Anterior cingulate cortex (tissue), 58 donors: ENCODE measurements at places on chromosomes 4 and X.

GRCh38 chrX:115690511-115691216 is 129.7 kb downstream of the PLS3 start:
- no peak for DNase-seq

DNA sequence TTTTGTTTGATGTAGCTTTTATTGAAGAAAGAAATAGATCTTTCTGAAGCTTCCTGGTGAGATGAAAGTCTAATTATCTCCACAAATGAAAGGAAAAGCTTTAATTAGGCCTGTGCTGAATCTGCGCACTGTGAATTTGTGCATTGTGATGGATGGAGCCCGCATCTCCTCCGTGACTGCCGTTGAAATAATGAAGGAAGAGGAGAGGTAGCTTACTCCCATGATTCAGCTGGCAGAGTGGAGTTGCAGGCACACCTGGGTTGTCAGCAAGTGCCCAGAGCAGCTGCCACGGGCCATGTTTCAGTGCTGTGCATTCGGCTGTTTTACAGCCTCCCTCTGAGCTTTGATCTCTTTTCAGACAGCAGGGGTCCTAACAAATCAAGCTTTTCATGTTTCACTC is 735.3 kb upstream of the TENM3 start:
- no peak for DNase-seq

GRCh38 chrX:24055043-24055356 is 244 bp downstream of the EIF2S3 start:
- DNase-seq: no peak

DNA sequence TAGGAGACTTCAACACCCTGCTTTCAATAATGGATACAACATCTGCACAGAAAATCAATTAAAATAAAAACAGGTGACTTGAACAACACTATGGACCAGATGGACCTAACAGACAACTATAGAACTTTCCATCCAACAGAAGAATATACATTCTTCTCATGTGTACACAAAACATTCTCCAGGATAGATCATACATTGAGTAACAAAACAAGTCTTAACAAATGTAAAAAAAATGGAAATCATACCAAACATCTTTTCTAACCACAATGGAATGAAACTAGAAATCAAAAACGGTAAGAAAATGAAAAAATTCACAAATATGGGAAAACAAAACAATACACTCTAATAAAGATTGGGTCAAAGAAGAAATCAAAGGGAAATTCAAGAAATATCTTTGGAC is 24.7 kb downstream of the CYP2U1 start:
- no peak for DNase-seq

- DNase-seq: no peak
Measured at GRCh38 chr4:100869276-100869675, 351.5 kb upstream of the EMCN start.

GRCh38 chr4:168923526-168924194 is 86.4 kb downstream of the CBR4 start:
- peak; percentile 61 for DNase-seq

DNA sequence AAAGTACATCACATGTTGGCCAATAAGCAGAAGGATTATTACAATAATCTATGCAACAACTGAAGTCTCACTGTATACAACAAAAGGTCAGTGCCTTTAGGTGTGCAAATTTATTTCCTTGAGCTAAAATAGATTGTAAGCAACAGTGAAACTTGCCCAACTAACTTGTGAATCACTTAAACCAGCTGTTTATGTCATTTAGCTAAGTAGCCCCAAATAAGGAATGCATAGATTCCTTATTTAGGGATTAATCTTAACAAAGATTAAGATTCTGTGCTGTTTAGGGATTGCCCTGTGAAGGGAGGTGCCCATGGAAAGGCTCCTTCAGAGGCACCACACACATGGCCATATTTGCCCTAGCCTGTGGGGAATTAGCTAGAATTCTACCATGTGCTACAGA is 168.6 kb downstream of the MAML3 start:
- DNase-seq: no peak

DNA sequence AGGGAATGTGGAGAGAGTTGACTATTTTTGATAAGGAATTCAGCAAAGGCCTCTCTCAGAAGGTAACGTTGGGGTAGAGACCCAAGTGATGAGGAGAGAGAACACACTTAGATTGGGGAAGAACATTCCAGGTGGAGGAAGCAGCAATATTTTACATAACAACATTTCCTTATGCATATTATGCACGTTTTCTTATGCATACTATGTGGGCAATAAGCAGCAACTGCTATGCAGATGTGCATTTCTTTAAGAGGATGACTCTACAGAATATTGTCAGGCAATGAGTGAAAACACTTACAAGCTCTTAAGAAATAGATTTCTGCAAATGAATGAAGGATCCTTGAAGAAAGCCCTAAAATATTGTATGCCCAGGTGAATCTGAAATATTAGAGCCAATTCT is 91.1 kb downstream of the TMEM47 start:
- DNase-seq: no peak

GRCh38 chr4:184348311-184349233 is 125.8 kb downstream of the IRF2 start:
- no peak for DNase-seq

DNA sequence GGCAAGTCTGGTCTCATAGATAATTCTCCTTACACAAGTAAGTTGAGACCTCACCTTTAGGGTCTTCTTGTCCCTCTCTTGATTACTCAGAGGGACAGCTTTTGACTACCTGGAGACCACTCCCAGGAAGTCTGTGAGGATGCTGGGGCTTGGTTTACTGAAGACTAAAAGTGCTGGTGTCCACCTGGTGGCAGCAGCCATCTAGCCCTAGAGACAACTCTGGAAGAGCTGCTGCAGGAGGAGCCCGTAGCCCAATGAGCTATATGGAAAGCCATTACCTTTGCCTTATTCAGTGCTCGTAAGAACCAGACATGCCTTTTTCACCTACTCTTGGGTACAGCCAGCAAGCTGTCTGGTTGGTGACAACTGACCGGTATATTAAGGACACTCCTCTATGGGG is 7.3 kb downstream of the FGFBP2 start:
- DNase-seq: no peak

DNA sequence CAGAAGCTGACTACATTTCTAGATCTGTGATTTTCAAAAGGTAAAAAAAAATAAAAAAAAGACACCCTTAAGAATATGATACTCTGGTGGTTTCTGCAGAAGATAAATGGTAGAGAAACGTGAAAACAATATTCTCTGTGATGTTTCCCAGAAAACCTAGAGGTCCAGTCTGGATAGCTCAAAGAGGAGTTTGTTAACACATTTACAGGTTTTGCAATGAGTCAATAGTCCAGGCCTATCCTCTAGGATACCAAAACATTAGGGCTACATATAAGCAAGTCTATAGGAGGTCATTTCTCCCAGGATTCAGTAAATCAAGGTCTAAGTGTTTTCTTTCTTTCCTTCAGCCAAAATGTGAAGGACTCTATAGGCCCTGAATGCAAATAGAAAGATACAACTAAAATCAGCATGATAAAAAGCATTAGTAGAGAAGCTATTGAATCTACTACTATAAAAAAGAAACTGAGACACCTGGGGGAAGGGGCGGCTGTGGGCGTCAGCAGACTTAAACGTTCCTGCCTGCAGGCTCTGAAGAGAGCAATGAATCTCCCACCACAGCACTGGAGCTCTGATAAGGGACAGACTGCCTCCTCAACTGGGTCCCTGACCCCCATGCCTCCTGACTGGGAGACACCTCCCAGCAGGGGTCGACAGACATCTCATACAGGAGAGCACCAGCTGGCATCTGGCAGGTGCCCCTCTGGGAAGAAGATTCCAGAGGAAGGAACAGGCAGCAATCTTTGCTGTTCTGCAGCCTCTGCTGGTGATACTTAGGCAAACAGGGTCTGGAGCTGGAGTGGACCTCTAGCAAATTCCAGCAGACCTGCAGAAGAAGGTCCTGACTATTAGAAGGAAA is 33.7 kb upstream of the SPP1 start:
- DNase-seq: no peak

- DNase-seq: no peak
Measured at GRCh38 chrX:21847342-21847741, 7.9 kb downstream of the MBTPS2 start.

GRCh38 chr4:41678951-41679350 is 69.6 kb downstream of the PHOX2B start:
- peak; percentile 9 for DNase-seq

- no peak for DNase-seq
Measured at GRCh38 chrX:45709381-45709780, 508.7 kb upstream of the DIPK2B start.

GRCh38 chr4:144788469-144788868 is 142.5 kb downstream of the HHIP start:
- no peak for DNase-seq

GRCh38 chr4:16807355-16807754 is 91.1 kb downstream of the LDB2 start:
- no peak for DNase-seq

DNA sequence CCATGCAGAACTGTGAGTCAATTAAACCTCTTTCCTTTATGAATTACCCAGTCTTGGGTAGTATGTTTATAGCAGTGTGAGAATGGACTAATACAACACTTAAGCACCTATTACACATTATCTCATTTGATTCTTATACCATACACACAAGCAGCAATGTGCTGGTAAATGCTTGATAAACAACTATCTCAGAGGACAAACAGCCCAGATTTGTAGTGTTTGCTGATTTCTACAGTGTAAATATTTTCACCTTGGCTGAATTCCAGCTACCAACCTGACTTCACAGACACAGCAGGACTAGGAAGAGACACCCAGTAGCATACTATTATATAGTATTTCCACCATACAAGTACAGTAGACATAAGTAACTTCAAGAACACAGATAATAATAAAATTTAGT is 406.5 kb upstream of the CNKSR2 start:
- no peak for DNase-seq

GRCh38 chr4:119581190-119581873 is 47.3 kb downstream of the PDE5A start:
- DNase-seq: no peak

DNA sequence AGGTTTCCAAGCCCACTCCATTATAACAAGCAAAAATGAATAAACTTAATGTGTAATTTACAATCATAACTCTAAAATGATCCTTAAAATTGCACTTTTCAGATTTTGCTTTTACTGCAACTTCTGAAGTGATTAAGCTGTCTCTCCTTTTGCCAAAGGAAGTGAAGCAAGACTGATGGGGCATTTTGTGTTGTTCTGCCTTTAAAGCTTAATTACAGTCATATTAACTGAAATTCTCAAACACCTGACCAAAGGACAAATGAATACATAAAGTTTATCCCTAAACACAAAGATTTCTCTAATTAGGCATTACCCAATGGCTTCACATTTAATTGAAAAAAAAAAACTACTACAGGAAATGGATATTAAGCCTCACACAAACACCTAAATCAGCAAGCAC is 101.8 kb downstream of the ATP11C start:
- no peak for DNase-seq

DNA sequence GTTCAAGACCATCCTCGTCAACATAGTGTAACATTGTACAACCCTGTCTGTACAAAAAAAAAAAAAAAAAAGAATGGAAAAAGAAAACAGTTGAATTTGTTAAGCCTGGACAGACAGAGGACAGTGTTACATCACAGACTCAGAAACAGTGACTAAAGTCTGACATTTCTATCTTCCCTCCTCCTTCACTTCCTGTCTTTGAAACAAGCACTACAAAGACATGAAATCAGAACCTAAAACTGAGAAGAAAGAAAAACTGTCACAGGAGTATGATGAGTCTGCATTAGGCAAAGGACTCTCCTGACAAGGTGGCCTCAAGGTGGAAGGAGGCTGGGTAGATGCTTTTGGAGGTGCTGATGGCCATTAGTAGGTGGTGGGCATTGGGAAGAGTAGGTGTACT is 126.7 kb downstream of the RBM47 start:
- DNase-seq: no peak

DNA sequence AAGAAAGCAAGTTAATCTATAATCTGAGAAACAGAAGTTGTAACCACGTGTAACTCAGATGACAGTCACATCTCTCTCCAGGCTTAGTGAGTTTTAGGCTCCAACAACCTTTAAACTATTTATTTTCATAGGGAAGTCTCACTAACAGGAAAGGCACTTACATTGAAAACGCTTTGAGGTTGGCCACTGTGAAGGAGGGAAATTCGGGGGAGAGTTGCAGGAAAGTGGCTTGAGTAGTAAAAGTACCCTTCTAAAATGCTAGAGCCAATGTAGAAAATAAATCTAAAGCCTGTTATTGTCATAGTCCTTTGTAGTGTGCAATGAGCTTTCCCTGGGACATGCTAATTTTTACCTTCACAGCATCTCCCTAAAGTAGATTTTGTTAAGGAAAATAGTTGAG is 995 bp upstream of the NFXL1 start:
- DNase-seq: no peak

GRCh38 chr4:96073461-96073860 is 233.6 kb downstream of the PDHA2 start:
- DNase-seq: no peak

- no peak for DNase-seq
Measured at GRCh38 chr4:19806865-19807264, 444.8 kb upstream of the SLIT2 start.

- no peak for DNase-seq
Measured at GRCh38 chr4:17132226-17132625, 233.8 kb upstream of the LDB2 start.

- DNase-seq: no peak
Measured at GRCh38 chrX:3550160-3550751, 163.2 kb downstream of the PRKX start.

DNA sequence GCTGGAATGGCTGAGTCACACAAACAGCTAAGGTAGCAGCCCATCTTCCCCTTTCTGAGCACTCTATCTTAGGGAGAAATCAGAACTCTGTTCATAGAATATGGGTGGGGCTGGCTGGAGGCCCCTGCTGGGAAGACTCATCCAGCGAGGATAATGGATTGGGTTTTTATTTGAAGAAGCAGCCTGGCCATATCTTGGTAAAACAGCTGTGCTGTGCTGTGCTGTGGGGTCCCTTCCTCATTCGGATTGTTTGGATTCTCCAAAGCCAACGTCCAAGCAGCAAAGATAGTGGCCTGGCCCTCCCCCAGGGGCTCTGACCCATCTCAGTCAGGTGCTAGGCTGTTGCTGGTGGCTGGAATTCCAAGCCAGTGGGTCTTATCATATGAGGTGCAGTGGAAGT is 63.8 kb downstream of the ZNF718 start:
- DNase-seq: no peak

- DNase-seq: no peak
Measured at GRCh38 chrX:23784470-23785331, 1.7 kb downstream of the SAT1 start.

- no peak for DNase-seq
Measured at GRCh38 chrX:133947022-133947421, 38.4 kb downstream of the GPC3 start.

DNA sequence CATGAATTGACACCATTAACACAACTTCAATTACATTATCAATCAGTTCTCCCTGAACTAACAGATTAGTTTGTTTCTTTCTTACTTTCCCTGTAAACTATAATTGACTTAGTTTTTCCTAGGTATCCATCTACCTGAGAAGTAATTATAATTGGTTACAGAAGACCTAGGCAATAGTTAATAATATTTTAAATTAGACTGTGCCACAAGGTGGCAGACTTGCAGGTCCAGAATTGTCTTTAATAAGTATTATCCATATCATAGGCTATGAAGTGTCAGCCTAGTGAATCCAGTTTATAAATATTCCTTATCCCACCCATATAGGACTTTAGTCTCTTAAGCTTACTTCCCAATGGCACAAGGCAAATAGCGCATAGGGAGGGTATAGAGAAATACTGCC is 48.9 kb upstream of the FAM47B start:
- no peak for DNase-seq

- DNase-seq: no peak
Measured at GRCh38 chr4:104524591-104524990, 29.9 kb upstream of the CXXC4 start.

GRCh38 chr4:60531776-60532379 is 668.2 kb upstream of the ADGRL3 start:
- no peak for DNase-seq

- no peak for DNase-seq
Measured at GRCh38 chr4:45120163-45120562, 393.8 kb upstream of the GNPDA2 start.
